ENCODE measurements at places on chromosomes 6 and 20.

GRCh38 chr6:6654599-6655575 lies 66.4 kb downstream of the LY86 start:
- peak; percentile 32 for DNase-seq

GRCh38 chr6:151911401-151911800 lies 103.9 kb downstream of the ESR1 start:
- no peak for DNase-seq

DNA sequence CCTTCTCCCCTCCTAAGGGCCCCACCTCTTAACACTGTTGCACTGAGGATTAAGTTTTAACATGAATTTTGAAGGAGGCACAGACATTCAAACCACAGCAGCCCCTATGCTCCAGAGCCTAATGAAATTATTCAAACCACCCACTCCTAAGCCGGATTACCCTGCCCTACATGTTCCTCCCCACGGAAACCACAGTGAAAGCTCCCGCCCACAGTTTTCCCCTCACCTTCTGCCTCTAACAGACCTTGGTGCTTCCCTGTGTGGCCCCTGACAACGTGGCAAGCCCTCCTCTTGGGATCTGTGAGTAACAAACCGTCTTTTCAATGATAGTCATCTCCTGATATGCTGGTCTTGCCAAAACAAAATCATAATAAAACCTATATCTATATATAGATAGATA lies 74.8 kb downstream of the RIN2 start:
- peak; percentile 52 for DNase-seq

DNA sequence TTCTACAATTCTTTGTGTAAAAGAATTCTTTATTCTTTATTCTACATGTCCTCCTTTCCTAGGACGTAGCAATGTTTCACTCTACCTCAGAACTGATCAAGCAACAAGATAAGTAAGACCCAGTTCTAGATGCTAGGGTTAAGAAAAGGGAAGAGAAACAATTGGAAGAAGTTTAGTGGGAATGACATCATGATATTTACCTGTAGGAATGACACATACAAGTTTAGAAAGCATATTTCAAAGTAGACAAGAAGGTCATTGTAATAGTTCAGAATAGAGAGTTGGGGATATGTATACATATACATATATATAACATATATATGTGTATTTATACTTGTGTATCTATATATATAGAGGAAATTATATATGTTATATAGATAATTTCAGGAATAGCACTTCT lies 43.4 kb upstream of the LRRC1 start:
- no peak for DNase-seq

GRCh38 chr6:139204978-139205377 lies 70.1 kb downstream of the HECA start:
- peak; percentile 10 for DNase-seq
